ENCODE measurements at places on chromosomes 12 and 14. TPM values are rescaled to one million over a fixed set of nuclear protein-coding genes. Genes with fewer than 3 reads are reported as not detected.

The DPY19L2 gene
- total RNA-seq: 10.7 TPM

The GLT8D2 gene
- total RNA-seq: 27.5 TPM

The ARHGDIB gene
- 47.0 TPM for total RNA-seq

GRCh38 chr12:81440001-81440400 is 319.1 kb downstream of the PPFIA2 start:
- DNase-seq: no peak

DNA sequence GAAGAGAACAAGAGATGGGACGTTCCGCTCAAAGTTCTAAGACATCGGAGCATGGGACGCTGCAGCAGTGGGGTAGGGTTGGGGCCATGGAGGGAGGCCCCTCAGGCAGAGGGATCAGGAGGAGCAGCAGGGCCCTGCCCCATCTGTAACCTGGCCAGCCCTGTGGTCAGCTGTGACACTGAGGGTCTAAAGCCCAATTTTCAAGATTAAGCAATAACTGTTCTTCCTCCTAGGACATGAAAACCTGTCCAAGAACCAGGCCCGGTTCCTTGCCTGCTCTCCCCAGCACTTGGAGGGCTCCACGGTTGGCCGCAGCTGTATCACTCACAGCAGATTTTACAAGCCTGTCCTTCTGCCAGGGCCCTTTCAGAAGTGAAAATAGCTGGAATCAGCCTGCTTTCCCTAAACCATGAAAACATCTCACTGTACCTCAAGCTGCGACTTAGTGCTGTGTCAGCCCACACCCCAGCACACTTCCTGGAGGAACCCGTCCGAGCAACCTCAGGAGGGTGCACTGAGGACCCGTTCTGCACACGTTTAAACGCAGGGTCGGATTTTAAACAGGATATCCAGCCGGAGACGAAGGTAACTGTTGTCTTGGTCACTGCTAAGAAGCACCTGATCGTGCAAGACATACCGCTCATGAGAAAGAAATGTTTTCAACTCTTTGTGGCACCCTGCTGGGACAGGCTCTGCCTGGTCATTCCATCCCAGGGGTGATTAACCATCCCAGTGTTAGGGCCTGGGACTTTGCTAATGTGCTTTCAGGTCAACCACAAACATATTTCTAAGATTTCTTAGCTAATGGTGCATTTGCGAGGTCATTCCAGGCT is 201.9 kb upstream of the DIO3 start:
- peak; percentile 55 for DNase-seq

DNA sequence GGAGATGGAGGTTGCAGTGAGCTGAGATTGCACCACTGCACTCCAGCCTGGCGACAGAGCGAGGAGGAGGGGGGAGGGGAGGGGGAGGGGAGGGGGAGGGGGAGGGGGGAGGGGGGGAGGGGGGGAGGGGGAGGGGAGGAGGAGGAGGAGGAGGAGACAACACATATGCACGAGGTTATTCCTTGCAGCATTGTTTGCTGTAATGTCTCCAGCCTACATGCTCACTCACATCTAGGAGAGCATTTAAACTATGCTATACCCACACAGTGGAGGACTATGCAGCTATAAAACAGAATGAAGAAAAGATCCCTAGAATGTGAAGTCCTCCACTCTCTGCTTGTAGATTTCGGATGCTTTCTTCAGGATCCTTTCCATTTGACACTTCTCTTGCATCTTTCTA is 3.5 kb upstream of the HIGD1C start:
- no peak for DNase-seq

DNA sequence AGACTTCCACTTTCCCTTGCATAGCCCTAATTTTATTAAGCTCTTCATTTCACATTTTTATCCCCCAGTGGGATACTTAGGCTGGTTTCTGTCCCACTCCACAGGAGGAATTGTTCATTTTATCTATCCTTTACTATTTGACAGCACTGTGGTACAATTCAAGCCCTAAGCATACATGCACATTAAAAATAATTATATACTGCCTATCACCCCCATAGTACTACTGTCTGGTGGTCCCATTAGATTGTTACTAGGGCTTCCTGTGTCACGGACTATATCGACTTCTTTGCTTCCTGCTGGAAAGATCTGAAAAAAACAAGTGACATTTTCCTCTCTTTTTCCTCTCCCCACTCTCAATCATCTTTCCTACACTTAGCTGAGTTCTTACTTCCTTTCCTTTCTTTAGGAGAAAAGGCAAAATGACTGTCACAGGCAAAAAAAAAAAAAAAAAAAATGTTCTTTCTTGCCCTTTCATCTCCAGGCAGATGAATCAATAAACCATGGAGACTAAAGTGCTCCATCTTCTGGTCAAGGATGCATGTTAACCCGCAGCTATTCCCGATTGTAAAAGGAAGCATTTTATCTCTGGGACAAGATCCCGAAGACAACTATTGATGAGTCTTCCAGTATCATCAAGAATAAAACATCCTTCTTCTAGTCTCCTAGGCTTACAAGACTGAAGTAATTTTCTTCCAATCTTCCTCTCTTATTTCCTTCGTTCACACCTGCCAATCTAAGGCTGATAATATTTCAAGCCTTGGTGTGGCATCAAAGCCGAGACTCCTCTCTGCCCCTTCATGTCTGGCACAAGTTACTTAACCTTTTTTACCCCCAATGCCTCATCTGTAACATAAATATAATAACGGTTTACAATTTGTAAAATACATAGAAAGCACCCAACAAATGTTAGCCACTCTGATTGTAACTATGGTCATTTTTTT is 94.4 kb upstream of the PLEKHG7 start:
- DNase-seq: no peak

DNA sequence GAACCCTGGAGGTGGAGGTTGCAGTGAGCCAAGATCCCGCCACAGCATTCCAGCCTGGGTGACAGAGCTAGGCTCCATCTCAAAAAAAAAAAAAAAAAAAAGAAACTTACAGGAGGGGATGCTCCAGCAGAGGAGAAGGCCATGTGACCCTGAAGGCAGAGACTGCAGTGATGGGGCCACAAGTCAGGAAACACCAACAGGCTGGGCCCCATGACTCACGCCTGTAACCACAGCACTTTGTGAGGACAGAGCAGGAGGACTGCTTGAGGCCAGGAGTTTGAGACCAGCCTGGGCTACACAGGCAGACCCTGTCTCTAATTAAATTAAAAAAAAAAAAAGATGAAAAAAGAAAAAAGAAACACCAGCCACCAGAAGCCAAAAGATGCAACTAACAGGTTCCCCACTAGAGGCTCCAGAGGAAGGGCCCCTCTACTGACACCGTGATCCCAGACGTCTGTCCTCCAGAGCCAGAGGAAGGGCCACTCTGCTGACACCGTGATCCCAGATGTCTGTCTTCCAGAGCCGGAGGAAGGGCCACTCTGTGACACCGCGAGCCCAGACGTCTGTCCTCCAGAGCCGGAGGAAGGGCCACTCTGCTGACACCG is 9.1 kb upstream of the GLT1D1 start:
- no peak for DNase-seq

DNA sequence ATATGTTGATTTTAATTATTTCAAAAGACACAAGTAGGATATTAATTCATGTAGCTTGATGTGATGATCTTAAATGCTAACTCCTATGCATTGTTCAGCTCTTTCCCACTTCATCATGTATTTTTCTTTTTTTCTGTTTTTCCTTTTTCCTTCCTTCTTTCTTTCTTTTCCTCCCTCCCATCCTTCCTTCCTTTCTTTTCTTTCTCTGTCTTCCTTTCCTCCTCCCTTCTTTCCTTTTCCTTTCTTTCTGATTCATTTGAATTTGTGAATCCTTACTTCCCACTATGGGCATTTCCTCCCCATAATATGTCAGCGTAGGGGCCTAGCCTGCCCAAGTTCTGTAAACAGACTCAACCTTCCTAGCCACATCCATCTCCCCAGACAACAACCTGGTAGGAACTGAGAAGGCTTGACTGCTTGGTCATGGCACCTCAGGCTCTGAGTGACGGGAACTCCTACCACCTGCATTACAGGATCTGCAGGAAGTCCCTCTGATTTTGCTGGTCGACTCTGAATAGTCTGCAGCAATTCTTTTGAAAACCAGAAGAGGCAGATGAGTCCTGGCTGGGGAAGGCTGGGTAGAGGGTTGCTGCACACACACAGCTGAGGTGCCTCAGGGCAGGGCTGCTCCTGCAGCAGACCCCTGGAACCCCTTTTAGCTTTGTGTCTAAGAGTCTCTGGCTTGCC is 33.4 kb upstream of the BHLHE41 start:
- no peak for DNase-seq

GRCh38 chr12:6790496-6791150 is 1.3 kb downstream of the CD4 start:
- no peak for DNase-seq

GRCh38 chr12:49789992-49790391 is 38.2 kb downstream of the NCKAP5L start:
- peak; percentile 54 for DNase-seq

GRCh38 chr12:28172434-28173030 is 17.7 kb upstream of the CCDC91 start:
- peak; percentile 65 for DNase-seq

DNA sequence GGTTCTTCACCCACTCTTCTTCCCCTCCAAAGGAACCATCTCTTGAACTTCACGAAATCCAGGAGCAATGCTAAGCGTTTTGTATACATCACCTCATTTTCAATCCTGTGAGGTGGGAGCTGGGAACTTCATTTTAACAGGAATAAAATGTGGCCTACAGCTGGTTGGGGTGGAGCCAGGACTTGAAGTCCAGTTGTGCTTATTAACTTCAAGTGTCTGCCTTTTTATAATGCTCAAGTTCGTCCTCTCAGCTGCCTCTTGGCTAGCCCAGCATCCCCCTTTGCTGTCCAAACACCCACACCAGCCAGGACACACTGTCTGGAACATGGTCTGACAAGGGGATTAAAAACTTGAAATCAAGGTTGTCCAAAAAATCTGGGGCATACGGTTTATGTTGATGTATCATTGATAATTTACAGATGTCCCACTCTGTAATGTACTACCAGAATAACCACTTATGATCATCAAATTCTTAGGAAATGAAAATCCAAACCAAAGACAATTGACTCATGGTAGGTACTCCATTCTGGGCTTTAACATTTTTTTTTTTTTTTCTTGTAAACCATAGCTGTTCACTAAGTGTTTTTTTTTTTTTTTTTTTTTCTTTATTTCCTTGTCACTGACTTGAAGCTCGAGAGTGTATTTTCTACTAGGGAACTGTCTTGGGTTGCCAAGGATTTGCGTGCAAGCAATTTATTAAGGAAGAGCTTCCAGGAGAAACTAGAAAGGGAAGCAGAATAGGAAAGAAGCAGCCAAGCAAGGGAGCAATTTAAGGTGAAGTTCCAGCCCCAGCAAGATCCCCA is 252.3 kb downstream of the EFCAB11 start:
- peak; percentile 76 for DNase-seq
